Cardiac septum (tissue), 1 donor: ENCODE measurements at places on chromosomes 5 and 9.

DNA sequence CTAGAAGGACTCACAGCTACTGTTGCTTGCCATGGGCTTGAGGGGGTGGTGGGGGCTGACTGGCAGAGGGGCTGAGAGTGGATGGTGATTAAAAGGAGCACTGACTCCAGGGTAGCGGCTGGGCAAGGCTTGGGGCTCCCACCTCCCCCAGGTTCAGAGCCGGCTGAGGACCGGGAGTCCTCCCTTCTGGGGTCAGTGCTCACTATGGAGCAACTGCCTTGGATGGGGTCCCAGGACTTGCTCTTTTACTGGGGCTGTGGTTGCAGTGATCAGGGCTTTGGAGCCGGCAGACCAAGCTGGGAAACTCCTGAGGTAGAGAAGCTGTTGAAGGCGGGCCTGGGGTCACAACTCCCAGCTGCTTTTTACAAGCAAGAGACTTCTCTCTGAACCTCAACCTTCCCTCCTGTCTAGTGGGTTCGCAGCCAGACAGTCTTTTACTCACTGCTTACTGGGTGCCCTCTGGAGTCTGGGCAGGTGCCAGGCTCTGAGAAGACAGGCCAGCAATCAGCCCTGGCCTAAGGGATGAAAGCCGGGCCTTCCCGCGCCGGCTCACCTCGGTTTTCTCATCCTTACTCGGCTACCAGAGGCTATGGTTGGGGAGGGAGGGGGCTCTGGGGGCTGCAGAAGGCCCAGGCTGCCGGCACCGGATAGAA is 795 bp upstream of the ASS1 start:
- DNase-seq = no peak

DNA sequence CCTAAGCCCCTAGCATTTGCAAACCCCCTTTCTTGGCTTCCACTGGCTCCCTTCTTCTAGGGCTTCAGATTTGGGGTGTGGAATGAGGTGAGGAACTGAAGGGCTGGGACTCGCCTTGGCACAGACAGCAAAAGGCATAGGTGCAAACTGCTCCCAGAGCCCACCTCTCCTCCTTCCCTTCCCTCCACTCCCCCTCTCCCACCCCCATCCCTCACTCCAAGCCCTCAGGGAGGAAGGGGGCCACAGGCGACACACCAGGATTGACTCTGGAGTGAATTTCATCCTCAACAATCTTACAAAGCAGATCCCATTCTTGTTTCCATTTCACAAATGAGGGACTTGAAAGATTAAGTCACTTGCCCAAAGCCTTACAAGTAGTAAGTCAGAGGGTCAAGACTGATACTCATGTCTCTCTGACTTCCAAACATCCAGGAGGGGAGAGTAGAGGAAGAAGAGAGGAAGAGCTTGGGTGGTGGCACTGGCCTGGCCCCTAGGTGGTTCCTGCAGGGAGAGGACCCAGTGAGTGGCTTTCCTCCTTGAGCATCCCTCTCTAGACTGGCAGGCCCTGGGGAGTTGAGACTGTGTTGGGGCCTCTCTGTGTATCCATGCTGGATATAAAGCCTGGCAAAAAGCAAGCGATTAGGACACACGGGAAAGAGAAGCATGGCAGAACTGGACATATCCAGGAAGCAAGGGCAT is 193.1 kb downstream of the GABBR2 start:
- no peak for DNase-seq

DNA sequence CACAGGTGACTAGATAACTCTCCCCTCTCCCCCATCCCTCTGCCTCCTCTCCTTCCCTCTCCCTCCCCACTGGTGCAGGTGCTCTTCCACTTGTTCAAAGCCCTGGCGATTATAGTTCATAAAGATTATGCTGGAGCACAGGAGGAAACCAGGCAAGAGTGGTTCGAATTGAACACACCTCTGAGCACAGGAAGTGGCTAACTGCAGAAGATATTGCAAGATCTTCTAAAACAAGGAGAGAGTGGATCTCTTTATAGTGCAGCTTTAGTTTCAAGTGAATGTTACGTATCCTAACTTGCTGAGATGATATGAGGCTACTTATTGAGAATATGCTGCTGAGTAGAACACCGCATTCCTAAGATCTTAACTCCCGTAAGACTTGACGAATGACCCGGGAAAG is 178.4 kb downstream of the GOLPH3 start:
- DNase-seq = no peak

GRCh38 chr9:7375013-7375511 is 424.5 kb downstream of the DMAC1 start:
- DNase-seq = no peak

DNA sequence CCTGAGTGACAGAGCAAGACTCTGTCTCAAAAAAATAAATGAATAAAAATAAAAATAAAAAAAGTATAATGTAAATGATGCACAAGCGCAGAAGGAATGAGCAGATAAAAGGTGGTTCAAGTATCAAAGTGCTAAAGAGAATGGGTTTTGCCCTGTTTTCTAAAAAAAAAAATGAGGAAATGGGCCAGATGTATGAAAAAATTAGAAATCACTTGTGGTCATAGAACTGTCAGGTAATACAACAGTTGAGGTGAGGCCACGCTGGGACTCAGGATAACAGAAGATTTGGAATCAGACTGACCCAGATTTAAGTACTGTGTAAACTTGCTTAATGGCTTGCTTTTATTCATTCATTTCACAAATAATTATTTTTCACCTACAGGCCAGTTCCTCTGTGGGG is 69.8 kb downstream of the MAPKAP1 start:
- no peak for DNase-seq

DNA sequence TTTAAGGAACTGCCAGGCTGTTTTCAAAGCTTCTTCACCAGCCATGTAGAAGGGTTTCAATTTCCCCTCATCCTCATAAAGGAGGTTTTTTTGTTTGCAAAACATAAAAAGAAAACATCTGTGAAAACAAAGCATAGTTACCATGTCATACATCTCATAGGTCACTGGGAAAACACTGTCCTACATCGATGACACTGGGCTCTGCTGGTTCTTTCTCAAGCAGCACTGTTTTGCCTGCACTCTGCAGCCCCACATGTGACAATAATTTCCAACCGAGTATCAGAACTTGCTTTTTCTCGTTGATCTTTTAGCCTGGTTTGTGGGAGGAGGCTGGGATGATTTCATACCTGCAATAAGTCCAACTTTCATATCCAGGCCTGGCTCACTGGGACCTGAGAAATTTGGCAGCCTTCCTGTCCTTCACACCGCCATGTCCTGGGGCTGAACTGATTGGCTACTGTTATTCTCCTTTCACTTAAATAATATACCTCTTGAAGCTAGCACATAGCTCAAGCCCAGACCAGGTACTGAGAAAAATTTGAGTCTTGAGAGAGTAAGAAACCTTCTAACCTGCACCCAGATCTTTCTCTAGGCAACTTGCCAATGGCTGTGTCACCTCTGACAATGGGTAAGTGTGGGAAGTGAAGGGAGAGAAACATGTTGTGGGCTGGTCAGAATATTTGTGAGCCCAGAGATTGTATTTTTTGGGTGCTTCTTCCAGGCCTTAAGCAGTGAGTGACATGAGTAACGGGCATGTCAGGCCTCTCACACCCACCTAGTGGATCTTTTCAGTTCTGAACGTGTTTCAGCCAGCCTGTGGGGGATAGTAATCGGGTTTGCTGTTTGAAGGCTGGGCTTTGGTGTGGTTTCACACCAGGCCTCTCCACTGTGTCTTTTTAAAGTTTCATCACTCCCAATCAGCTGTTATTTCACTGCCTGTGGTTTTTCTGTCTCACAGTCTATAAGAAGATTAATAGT is 502.8 kb downstream of the NTRK2 start:
- no peak for DNase-seq

- DNase-seq = no peak
Measured at GRCh38 chr9:91421128-91421765, 2.4 kb downstream of the NFIL3 start.

- no peak for DNase-seq
Measured at GRCh38 chr5:58184910-58185309, 275.0 kb downstream of the PLK2 start.

DNA sequence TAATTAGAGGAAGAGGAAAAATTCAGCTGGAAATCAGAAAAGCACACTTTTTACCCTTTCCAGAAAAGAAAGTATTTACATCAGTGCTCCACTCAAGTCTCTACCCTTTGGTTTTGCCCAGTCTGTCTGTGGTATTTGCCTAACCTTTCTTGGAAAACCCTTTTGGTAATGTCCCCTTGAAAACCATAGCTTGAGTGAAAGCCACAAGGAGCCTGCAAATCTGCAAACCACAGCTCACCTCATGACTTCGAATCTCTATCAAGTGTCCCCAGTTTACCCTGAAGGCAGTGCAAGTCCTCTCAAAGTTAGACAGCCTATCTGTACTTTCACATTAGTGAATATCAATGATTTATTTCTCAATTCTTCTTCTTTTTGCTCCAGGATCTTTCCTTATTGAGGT is 162.1 kb upstream of the TSLP start:
- no peak for DNase-seq

- no peak for DNase-seq
Measured at GRCh38 chr5:173963182-173963838, 25.7 kb upstream of the C5orf47 start.

GRCh38 chr5:73253047-73253660 is 80.2 kb downstream of the TMEM174 start:
- no peak for DNase-seq

DNA sequence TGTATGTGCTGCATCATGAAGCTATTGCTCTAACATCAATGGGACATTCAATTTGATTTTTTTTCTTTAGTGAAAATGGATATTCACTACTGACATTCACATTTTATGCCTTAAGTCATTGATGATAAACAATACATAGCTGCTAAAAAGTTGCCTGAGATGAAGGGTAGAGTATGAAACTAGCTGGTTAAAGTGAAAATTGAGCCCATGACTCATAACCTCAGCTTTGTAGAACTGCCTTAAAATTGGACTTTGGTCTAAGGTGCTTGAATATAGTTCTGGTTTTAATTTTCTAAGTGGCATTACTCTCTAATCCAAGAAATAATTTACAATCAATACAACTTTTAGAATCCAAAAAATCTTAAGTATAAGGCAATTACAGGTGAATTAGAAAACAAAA is 740.4 kb upstream of the RIOK2 start:
- DNase-seq = no peak

DNA sequence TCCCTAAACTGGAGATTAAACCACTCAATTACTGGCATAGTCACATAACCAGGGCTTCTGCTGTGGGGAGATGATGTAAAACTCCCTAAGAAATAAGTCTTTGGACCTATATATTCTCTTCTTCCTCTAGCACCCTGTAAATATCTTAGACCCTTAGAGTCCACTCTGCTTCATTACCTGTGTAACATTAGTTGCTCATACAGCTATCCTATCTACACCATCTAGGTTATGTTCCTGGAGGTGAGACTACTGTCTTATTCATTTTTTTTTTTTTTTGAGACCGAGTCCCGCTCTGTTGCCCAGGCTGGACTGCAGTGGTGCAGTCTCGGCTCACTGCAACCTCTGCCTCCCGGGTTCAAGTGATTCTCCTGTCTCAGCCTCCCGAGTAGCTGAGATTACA is 9.6 kb upstream of the TICAM2 start:
- DNase-seq = no peak

GRCh38 chr5:17219992-17220391 is 2.6 kb downstream of the BASP1 start:
- DNase-seq = no peak

- DNase-seq = no peak
Measured at GRCh38 chr5:178991190-178992145, 3.7 kb downstream of the GRM6 start.

DNA sequence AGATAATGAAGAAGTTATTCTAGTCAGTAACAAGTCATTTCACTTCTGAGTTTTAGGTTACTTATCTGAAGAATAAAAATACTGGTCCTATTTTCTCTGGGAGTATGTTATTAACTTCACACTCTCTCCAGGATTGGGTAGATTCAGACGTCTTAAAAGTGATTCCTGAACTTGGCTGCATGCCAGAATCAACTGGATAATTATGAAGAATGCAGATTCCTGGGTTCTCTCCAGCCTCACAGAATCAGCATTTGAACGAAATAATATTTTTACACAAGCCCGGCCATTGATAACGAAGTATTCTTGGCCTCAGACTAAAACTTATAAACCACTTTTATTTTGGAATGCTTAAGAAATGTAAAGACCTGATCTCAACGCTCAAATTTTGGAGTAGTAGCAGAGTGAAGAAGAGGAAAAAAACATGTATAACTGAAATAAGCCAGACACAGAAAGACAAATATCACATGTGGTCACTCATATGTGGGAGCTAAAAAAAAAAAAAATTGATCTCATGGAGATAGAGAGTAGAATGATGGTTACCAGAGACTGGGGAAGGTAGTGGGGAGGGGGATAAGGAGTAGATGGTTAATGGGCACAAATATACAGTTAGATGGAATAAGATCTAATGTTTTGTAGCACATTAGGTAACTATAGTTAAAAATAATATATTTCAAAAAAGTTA is 507.3 kb downstream of the ISL1 start:
- no peak for DNase-seq

GRCh38 chr9:115413304-115413703 is 295.3 kb upstream of the TNC start:
- no peak for DNase-seq

DNA sequence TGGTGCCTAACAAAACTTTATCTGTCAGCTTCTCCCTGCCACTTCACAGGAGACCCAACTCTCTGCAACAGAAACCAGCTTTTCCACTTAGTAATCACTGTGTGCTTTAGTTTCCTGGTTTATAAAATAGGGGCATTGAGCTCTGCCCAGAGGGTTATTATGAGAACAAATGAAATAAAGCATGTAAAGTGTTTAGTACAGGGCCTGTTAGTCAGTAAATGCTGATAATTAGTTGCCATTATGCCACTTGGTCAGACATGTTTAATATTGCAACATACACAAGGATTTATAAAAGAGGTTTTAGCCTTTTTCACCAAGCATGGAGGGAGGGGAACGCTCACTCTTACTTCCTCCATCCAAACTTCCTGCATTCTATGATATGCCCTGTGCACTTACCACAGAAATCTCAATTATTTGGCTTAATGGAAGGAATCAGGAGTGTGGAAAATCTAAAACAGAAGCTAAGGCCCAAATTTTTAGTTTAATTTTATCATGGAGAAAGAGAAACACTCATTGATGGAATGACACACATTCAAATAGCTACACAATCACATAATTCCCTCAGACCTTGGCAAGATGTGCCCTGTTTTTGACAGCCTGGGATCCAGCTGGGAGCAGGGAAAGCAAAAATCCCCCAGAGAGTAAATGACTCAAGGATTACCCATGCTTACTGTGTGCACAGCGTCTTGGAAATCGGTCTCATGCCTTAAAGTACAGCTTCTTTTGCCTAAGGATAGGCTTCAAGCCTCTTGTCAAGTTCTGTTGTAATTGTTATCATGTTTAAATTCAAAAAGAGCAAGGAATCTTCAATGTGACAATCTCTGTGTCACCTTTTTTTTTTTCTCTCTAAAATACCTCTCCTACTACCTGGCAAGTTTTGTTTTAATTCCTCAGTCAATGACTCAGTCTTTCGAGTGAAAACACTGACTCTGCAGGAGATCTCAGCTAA is 34.0 kb downstream of the ZNF474 start:
- no peak for DNase-seq

GRCh38 chr5:82466986-82467561 is 188.9 kb upstream of the RPS23 start:
- no peak for DNase-seq
